Muscle of arm (tissue), 14 donors: ENCODE measurements at places on chromosomes 4 and X. TPM values are rescaled to one million over a fixed set of nuclear protein-coding genes. Genes with fewer than 3 reads are reported as not detected.

Gene GPRIN3
- 3.0 TPM for polyA plus RNA-seq

DNA sequence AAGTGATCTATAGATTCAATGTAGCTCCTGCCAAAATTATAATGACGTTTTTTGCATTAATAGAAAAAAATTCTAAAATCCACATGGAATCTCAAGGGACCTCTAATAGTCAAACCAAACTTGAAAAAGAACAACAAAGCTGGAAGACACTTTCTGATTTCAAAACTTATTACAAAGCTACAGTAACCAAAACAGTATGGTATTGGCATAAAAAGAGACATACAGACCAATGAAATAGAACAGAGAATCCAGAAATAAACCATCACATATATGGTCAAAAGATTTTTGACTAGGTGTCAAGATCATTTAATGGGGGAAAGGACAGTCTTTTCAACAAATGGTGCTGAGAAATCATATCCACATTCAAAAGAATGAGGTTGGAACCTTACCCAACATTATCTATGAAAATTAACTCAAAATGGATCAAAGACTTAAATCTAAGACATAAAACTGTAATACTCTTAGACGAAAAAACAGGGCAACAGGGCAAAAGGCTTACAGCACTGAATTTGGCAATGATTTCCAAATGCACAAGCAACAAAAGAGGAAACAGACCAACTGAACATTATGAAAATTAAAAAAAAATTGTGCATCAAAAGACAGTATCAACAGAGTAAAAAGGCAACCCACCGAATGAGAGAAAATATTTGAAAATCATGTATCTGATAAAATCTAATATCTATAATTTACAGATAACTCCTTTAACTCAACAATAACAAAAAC is 3.9 kb downstream of the FBXO8 start:
- no peak for DNase-seq

DNA sequence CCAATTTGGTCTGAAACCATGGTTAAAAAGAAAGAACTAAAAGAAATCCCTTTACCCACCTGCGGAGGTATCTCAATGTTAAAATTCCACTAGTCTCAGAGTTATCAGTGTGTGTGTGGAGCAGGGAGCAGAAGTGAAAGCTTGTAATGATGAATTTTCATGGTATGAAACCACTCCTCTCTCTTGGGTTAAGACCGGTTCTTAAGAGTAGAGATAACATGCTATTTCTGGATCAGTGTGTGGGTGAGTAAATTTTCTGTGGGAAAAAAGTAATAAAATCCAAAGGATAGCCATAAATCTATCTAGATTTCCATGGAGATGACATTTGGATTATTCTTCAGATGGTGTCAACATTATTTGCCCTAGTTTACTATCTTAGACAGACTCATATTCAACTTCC is 3.2 kb downstream of the FGF13 start:
- no peak for DNase-seq

GRCh38 chr4:182640932-182641331 is 276.3 kb downstream of the DCTD start:
- DNase-seq: no peak

GRCh38 chr4:97593248-97593647 is 550.0 kb downstream of the STPG2 start:
- DNase-seq: no peak

DNA sequence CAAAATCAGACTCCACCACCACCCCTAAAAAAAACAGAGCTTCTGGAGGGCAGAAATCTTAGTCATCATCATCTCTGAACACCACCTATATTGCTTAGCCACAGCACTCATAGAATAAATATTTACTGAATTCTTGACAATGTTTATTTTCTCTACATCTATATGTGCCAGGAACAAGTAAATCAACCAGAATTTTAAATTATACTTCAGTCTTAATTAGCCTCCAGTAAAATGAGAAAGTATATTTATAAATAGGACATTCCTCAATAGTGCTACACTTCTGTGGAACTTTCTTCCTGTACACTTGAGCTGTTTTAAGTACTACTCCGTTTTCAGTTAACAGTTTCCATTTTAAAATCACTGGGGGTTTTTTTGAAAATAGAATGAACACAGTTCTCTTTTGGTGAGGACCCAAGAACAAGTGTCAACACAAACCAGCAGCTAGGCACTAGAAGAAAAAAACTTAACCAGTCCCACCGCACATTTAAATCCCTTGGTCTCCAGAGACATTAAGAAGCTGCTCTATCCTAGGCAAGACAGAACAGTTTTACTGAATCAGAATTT is 25.5 kb downstream of the SMIM14 start:
- no peak for DNase-seq

Gene PDLIM3
- 444 TPM for polyA plus RNA-seq

Gene DCAF12L2
- polyA plus RNA-seq: 7.8 TPM

Gene VSIG1
- 1.7 TPM for polyA plus RNA-seq
